CD8-positive, alpha-beta T cell (primary cell): ENCODE measurements at places on chromosomes 13 and 19. TPM values are rescaled to one million over a fixed set of nuclear protein-coding genes. Genes with fewer than 3 reads are reported as not detected.

DNA sequence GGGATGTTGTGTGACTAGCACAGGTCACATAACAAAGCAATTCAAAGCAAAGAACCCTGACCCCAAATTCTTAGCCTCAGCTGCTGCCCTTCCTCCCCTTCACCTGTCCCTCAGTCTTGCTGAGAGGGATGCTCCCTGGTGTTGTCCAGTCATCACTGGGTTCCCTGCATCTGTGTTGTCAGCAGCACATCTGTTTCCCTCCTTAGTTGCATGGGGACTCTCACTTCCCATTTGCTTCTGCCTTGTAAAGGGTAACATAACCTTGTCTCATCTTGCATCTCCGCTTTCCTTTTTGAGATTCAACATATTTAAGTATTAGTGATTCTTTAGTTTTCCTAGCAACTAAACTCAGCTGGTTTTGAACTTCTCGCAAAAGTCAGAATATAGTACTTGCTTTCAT lies 54.0 kb downstream of the SPATA13 start:
- no peak for DNase-seq

- no peak for DNase-seq
Measured at GRCh38 chr19:42054205-42054604, 15.8 kb downstream of the GRIK5 start.

GRCh38 chr19:48862827-48863226 lies 5.6 kb downstream of the PLEKHA4 start:
- no peak for DNase-seq

DNA sequence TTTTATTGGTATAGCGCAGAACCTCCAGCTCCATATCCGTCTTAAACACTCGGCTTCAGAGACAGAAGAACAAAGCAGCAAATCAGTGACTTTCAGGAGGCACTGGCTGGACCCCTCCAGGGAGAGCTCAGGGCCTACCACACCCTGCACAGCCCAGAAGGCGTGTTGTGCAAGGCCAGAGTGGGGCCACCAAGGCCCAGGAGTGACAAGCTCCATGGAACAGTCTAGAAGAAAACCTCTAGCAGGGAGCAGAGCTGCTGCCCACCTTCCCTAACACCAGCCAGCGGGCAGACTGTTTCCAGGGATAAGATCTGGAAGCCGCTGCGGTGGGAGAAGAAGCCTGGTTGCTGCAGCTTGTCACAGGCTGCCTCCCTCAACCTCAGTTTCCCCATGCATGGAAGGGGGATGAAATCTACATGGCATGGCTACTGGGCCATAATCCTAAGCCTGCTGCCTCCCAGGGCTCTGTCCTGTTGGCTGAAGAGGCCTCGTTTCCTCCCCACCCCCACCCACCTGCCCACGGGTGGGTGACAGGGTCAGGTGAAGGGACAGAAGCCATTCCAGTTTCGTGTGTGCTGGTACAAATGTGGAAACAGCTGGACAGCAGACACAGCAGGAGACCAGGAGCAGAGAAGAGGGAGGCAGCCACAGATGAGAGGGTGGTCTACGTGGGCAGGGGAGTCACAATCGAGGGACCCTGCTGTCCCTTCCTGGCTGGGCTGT lies 57.4 kb downstream of the PEPD start:
- DNase-seq = no peak

- DNase-seq = no peak
Measured at GRCh38 chr13:36807616-36808015, 11.4 kb upstream of the RFXAP start.

DNA sequence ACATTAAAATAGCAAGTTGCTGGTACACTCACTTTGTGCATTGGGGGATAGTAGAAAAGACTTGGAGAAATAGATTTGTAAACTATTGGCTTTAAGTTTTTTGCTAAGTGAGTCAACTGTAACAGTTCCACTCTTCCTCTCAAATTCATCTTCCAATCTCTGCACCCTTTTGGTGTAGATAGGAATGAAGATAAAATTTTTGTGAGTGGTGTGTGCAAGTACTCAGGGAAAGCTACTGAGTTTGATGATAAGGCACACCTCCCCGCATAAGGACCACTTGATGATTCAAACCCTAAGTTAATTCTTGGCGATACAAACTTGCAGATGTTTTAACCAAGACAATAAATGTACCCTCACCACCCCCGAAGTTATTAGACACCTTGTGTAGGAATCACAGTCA lies 168.3 kb upstream of the SLITRK1 start:
- no peak for DNase-seq

DNA sequence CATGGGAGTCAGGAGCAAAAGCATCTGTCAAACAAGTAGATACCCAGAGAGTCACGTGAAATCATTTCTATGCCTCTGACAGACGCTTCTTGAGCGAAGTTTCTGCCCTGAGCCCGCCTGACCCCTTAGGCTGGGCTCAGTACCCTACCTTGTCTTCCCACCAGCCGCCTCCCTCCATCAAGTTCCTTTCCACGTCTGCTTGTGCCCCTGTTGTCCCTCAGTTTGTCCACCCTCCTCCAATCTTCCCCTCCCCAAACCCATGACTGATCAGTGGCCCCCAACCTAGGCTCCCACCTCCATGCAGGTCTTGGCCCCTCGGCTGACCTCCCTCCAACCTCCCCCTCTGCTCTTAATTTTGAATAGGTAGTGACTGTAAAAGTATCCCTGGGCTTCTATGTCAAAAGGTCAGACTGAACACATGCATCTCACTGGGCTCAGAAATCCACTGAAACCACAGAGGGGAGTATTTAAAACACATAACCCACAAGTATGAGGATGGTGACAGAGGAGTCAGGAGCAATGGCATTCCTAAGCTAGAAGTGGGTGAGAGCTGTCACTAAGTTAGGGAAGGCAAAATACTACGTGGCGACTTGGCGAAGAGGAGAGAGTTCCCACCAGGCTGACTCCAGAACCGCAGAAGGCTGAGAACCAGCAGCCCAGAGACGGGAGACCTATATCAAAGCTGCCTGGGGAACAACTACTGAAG lies 1.7 kb upstream of the ZNF446 start:
- no peak for DNase-seq

- DNase-seq = no peak
Measured at GRCh38 chr19:28332351-28332750, 880.6 kb downstream of the UQCRFS1 start.

GRCh38 chr13:53151336-53152056 lies 122.9 kb downstream of the OLFM4 start:
- DNase-seq = peak; percentile 45

DNA sequence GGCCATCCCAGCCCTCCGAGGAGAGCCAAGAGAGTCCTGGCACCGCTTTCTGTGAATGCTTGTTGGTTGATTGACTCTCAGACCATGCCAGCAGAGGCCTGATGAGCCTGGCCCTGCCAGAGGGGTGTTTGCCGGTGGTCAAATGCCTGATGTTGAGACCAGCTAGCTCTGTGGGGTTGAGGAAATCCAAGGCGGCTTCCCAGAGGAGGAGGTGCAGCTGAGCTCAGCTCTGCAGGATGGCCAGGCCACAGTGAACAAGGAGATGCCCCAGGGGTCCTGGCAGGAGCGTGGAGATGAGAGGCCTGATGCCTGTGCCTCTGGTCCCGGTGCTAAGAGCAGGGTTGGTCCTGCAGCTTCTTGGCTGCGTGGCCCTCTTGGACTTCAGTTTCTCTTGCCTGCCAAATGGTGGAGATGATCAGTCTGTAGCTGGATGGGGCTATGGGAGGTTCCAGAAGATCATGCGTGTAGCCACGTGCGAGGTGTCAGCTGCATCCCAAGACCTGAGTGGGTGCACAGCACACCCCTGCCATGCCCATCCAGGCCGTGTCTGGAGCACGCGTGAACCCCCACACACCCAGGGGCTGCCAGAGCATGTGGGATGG lies 16.8 kb downstream of the NFIC start:
- DNase-seq = no peak

DNA sequence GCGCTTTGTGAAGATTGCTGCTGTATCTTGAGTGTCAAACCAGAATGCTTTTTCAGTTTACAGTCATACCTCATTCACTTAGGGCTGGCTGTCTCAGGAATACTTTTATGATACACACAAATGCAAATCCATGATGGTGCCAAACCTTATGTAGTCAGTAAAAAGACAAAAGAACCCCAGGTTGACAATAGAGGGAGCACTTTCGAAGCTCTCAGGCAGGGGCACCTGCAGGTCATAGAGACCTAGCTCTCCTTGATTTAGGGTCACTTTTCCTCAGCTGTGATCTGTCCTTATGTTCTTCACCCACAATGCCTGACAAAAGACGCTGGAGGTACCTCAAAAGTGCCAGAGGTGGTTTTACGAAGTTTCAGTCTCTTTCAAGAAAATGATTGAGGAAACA lies 172.2 kb downstream of the DNAJC15 start:
- no peak for DNase-seq

GRCh38 chr13:94254737-94255136 lies 224.7 kb downstream of the DCT start:
- no peak for DNase-seq

DNA sequence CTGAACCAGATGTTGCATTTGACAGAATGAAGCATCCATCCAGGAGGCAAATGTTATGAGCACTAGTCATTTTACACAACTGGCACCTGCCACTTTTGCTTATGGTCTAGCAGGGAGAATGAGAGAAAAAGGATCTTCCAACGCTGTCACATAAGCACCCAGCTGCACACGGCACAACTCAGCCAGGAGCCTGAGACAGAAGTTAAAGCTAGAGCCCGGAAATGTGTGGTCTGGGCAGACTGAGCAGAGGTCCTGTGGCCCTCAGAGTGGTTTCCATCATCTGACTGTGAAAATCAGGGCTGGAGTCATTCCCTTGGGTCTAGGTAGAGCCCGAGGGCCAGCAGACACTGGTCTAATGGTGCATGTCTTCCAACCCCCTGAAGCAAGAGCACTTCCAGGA lies 78.4 kb upstream of the XPO4 start:
- DNase-seq = no peak

DNA sequence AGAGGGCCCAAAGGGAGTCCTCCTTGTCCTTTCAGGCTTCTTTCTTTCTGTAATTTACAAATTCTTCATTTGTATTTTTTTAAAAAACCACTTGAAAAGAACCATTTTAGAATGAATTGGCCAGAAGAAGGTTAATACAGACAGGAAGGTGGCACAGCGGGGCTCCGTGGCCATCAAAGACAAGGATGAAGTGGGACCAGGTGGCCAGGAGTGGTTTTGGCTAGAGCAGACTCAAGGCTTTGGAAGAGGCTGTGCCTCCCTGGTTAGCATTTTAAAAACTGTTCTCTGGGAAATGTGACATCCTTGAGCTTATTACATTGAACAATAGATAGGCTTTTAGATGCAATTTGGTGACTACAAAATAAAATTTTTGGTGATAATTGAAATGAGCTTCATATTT lies 48.4 kb downstream of the ATP8A2 start:
- DNase-seq = no peak

DNA sequence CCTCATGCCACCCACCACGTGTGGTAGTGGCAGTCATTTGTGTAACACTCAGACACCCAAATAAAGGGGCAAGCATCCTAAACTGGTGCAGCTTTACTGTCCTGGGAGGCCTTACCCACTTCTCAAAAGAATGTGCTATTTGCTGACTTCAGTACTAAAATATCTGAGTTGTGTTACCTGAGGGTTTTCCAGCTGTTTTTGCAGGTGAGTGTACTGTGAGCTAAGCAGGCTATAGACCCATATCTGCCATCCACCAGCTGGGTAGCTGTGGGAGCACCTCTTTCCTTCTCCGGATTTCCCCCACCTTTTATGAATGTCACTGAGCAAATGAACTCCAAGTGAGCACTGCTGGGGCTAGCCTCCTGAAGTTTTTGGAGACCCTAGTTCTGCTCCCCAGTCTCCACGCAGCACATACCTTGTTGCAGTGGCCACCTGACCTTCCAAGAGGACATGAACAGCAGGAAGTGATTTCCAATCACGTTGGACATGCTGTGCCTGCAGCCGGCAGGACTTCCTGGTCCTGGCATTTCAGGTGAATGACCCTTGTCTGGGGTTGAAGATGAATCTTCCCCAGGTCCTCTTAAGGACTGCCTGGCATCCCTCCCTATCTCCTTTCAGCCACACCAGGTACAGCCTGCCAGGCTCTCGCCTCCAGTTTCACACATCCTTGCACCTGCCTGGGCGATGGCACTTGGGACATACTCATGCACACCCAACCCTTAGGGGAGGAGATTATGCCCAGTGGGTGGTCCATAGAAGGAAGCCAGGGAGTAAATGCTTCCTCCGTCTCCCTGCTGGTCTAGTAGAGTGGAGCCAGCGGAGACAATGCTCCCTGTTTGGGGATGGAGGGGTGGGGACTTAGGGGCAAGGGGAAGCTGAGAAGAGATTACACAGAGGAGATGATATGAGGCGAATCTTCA lies 109.5 kb upstream of the SPATA13 start:
- no peak for DNase-seq

GRCh38 chr19:31604493-31605040 lies 255.3 kb upstream of the TSHZ3 start:
- no peak for DNase-seq

GRCh38 chr13:74026753-74027152 lies 107.5 kb downstream of the KLF12 start:
- peak; percentile 77 for DNase-seq

DNA sequence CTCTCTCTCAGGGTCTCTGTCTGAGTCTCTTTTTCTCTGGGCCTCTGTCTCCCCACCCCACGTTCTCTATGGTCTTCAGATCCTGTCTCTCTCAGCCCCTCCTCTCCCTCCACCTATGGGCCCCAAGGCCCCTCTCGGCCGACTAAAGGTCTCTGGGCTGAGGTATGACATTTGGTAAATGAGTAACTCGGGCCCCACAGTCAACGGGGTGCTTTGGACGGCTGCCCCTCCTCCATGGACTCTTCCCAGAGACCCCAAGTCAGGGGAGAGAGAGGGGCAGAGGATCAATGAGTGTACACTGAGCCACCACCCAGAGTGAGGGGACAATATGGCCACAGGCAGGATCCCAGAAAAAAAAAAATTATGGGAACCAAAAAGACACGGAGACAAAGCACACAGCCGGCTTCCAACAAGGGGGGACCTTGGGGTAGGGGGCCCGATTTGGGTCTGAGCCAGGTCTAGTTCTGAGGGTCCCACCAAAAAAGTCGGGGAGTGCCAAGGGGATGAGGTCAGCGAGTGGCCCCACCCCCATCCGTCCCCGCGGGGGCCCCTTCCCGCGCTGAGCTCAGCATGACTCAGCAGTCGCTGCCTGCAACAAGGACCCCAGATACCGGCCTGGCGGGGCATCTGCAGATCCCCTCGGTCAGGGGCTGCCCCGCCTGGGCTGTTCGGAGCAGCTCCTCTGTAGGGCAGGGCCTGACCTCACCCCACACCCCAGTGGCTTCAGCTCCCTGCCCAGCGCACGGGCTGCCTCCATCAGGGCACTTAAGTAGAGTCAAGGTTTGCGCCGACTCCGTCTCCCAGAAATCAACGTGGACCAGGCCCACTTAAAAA lies 1.5 kb upstream of the FTL start:
- peak; percentile 74 for DNase-seq

IRGC gene
- total RNA-seq = not detected

SELENOV gene
- not detected for total RNA-seq

TSKS gene
- 0.98 TPM for total RNA-seq

CYP2A6 gene
- not detected for total RNA-seq
